CD4-positive, CD25-positive, alpha-beta regulatory T cell (primary cell): ENCODE measurements at places on chromosomes 12 and 14. TPM values are rescaled to one million over a fixed set of nuclear protein-coding genes. Genes with fewer than 3 reads are reported as not detected.

The FAM186B gene
- not detected for total RNA-seq

The ATL1 gene
- 1.4 TPM for total RNA-seq

The C3AR1 gene
- 2.7 TPM for total RNA-seq

The C12orf50 gene
- total RNA-seq = 0.15 TPM

The REP15 gene
- total RNA-seq = not detected

The ATP5MC2 gene
- total RNA-seq = 228 TPM

GRCh38 chr14:22713631-22713950, 52.9 kb upstream of the OXA1L start:
- H3K4me1 ChIP-seq = no peaks in the 10 kb centered on the region
- H3K27me3 ChIP-seq = peaks cover 22% of the 10 kb centered on the region
- H3K27ac ChIP-seq = no peak overlapping the region
- no peaks in the 10 kb centered on the region for H3K36me3 ChIP-seq
- no peak for DNase-seq
- H3K4me3 ChIP-seq = peak overlapping the region; percentile 46

GRCh38 chr12:67748743-67749040, 100.1 kb downstream of the DYRK2 start:
- H3K4me1 ChIP-seq = no peaks in the 10 kb centered on the region
- H3K36me3 ChIP-seq = no peaks in the 10 kb centered on the region
- no peak overlapping the region for H3K27ac ChIP-seq
- peaks cover 2% of the 10 kb centered on the region for H3K27me3 ChIP-seq
- H3K4me3 ChIP-seq = no peak overlapping the region
- no peak for DNase-seq

DNA sequence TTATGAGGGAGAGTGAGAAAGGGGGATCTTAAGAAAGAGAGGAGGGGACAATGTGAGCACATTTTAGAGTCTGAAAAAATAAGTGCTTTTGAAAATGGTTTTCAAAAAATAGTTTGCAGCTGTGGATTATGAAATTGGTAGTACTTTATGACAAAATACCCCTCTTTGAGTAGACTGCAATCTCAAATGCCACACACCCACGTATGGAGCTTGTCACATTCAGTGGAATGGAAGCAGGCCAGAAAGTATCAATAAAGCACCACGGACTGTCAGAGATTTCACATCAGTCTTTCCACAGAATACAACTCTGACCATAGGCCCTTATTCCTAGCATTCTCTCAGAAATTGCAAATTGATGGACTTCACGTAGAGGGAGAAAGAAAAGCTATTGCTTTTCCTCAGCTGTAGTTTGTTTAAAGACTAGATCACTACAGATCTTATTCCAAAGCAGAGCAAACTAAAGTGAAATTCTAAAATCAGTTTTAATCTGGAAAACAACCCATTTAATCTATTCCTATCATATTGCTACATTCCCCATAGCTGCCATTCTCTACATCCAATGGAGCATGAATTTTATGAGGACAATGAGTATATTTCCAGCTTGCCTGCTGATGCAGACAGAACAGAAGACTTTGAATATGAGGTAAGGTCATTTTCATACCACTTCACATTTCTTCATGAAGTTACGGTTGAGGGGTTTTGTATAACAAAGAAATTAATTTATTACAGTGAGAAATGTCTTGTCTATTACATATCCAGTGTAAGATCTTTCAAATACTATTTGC, 321.3 kb downstream of the PDZRN4 start:
- no peak overlapping the region for H3K27ac ChIP-seq
- no peak overlapping the region for H3K4me3 ChIP-seq
- H3K27me3 ChIP-seq = peaks cover 2% of the 10 kb centered on the region
- no peaks in the 10 kb centered on the region for H3K36me3 ChIP-seq

DNA sequence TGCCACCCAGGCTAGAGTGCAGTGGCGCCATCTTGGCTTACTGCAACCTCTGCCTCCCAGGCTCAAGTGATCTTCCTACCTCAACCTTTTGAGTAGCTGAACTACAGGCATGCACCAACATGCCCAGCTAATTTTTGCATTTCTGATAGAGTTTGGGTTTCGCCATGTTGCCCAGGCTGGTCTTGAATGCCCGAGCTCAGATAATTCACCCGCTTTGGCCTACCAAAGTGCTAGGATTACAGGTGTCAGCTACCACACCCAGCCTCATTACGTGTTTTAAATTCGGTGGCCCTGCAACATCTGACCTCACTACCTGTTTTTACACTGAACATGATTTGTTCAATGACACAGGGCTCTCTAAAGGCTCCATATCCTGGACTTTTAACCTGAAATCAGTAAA, 22.9 kb upstream of the RDH16 start:
- no peak overlapping the region for H3K4me3 ChIP-seq
- H3K36me3 ChIP-seq = no peaks in the 10 kb centered on the region
- no peaks in the 10 kb centered on the region for H3K27me3 ChIP-seq
- DNase-seq = no peak
- H3K4me1 ChIP-seq = no peaks in the 10 kb centered on the region

DNA sequence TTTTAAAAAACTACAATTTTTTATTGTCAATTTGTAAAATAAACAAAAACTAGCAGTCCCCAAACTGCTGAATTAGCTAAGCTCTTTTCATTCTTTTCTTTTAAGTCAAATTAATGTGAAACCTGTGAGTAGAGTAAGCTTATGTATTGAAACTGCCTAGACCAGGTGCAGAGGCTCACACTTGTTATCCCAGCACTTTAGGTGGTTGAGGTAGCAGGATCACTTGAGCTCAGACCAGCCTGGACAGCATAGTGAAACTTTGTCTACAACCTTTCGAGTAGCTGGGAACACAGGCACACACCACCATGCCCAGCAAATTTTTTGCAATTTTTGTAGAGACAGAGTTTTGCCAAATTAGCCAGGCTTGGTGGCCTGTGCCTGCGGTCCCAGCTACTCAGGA, 26.4 kb downstream of the SCFD1 start:
- no peaks in the 10 kb centered on the region for H3K27me3 ChIP-seq
- H3K36me3 ChIP-seq = peaks cover 82% of the 10 kb centered on the region
- H3K4me1 ChIP-seq = no peaks in the 10 kb centered on the region
- DNase-seq = no peak

DNA sequence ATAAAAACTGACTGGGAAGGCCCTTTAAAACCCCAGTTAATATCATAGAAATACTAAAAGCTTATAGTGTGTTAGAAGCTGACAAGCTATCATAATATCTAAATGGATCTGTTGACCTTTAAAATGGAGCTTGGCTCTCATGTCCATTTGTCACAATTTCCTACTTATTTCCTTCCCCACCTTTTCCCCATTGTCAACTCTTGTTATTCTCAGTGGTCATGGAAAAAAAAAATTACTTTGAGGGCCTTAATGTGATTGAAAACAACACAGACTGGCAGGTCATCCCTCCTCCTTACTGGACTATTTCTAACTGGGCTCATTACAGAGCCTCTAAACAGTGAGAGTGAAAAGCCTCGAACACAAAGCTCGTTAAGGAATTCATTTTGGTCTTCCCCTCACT, 13.7 kb upstream of the WNK1 start:
- DNase-seq = no peak
- H3K36me3 ChIP-seq = no peaks in the 10 kb centered on the region
- peaks cover 8% of the 10 kb centered on the region for H3K4me1 ChIP-seq
- no peak overlapping the region for H3K27ac ChIP-seq

GRCh38 chr12:11769723-11770514, 120.4 kb downstream of the ETV6 start:
- H3K27ac ChIP-seq = no peak overlapping the region
- H3K4me3 ChIP-seq = peak overlapping the region; percentile 3
- peaks cover 2% of the 10 kb centered on the region for H3K36me3 ChIP-seq
- peaks cover 49% of the 10 kb centered on the region for H3K4me1 ChIP-seq

GRCh38 chr12:125890971-125891370, 825.7 kb downstream of the AACS start:
- DNase-seq = no peak
- no peaks in the 10 kb centered on the region for H3K36me3 ChIP-seq
- no peak overlapping the region for H3K27ac ChIP-seq
- no peaks in the 10 kb centered on the region for H3K27me3 ChIP-seq

DNA sequence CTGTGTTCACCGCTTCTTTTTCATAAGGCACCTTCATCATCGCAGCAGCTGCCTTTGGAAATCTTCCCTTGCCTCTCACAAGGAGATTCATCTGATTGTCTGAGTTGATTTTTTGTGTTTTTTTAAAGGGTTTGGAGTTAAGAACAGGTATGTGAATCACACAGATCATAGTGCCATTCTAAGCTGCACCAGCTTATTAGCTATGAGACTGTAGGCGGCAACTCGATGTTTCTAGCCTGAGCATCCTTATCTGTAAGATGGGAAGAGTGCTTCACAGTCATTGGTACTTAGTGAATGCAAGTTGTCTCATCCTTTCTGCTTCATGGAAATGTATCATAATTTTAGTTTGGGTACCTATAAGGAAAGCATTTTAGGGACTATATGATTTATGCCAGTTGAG, 32.0 kb downstream of the SLC25A29 start:
- H3K27ac ChIP-seq = no peak overlapping the region
- no peak for DNase-seq
- no peak overlapping the region for H3K4me3 ChIP-seq
- no peaks in the 10 kb centered on the region for H3K27me3 ChIP-seq
- peaks cover 31% of the 10 kb centered on the region for H3K36me3 ChIP-seq
